ENCODE measurements at places on chromosomes 12 and 14.

GRCh38 chr12:80161612-80162011, 62.3 kb downstream of the OTOGL start:
- DNase-seq = no peak

DNA sequence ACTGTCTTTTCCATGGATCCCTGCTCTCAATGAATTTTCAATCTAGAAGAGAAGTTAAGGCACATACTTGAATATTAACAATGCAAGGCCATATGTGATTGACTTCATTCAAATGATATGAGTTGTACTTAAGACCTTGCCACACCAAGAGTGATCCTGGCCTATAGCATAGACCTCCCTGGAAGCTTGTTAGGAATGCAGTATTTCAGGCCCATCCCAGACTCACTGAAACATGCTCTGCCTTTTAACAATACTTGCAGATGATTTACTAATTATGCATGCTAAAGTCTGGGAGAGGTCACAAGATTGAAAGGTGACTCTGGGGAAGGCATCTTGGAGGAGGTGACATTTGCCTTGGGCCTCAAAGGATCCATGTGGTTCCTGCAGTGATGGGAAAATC, 43.2 kb downstream of the RFX4 start:
- DNase-seq = no peak

- DNase-seq = no peak
These were observed 6.0 kb downstream of the FOXG1 start for GRCh38 chr14:28772613-28773012.

- DNase-seq = no peak
These were observed 110.0 kb downstream of the FOXG1 start for GRCh38 chr14:28876572-28876945.

DNA sequence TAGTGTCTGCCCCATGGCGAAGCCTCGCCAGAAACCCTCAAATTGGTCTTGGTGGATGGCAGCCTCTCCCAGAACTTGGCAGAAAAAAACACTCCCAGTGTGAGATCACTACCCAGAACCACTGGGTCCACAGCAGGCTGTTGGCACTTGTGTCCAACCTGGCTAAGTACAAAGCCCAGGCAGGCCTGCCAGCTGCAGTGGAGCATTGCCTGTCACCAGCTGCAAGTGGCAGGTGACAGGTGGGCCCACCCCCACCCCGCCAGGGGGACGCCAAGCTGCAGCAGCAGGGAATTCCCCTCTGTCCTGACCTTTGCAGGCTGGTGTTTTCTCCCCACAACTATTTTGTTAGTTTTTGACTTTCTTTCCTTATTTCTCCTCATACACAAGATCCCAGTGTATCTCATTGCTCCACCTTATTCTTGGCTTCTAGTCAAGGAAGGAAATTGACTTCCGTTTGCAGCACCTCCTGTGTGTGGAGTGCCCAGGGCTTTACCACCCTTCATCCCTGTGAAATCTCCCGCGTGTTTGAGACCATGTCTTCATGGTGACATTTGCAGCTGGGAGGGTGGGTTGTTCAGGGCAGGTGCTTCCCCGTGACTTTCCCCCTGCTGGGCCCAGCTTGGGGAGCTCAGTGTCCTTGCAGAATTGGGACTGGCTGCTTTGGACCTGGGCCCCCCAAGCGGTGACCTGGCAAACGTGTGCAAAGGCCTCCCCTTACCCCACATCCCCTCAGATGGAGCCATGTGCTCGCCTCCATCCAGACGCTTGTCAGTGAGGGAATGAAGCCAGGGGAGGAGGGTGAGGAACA, 73.8 kb upstream of the RIN3 start:
- DNase-seq = no peak

DNA sequence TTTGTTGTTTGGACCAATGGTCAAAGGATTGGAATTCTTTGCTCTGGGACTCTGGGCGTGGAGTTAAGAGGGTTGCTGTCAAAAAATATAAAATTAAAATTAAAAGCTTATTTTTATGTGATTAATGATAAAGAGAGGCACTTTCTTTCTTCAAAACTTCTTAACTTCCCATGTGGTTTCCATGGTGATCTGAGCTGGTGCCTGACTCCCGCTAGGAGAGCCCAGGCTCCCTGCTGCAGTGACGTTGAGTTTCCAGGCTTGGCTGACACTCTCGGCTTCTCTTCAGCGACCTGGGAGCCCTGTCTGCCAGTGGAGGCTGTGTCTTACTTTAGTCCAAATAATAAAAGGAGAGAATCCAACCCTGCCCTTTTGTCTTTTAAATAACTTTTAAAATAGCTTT, 84.4 kb downstream of the GALC start:
- DNase-seq = no peak

- no peak for DNase-seq
These were observed 89.5 kb upstream of the MANSC4 start for GRCh38 chr12:27869567-27869966.

- DNase-seq = no peak
These were observed 630.2 kb upstream of the NOVA1 start for GRCh38 chr14:27228053-27228452.

DNA sequence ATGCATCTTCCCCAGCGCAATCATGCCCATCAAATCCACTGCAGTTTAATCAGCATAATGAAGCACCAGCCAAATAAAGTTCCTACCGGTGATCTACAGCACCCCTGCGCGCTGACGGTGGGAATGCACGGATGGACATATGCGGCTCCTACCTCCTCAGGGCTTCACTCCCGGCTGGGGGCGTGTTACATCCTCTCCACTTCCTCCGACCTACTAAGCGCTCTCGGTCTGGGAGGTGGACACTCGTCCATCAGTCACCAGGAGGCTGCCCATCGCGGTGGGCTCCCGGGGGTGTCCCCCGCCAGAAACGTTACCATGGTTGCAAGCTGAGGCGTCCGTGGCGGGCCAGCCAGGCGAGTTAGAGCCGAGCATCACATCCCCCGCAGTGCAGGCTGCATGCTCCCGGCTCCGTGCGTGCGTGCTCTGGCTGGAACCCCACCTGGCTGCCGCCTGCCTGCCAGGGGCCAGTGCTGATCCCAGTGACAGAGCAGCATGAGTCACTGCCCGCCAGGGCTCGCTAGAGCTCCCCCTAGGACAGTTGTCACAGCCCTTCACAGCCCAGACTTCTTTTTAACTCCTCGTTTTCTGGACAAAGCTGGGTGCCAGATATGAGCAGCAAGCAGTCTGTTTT, 73.0 kb downstream of the CIT start:
- DNase-seq = no peak

- DNase-seq = no peak
These were observed 121.1 kb downstream of the ANO6 start for GRCh38 chr12:45336762-45337596.

DNA sequence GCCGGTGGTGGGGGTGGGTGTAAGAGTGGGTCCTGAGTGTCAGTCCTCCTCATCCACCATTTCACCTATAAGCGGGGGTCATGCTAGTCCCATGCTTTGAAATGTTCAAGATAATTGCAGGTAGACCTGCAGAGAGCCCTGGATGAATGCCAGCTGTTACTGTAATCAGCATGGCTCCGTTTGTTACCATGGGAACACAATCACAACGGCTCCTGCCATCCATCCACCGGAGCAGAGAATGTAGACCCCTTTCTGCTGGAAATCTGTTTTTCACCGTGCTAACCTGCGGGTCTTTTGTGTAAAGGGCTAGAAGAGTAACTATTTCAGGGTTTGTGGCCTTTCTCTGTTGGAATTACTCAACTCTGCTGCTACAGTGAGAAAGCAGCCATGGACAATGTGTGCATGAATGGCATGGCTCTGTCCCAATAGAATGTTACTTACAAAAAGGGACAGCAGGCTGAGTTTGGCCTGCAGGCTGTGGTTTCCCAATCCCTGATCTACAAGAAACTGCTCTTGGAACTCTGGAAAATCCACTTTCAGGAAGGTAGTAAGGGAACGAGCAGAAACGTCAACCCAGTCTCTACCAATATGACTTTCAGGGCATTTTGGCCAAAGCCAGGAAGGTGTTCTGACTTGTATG, 36.1 kb downstream of the KCTD10 start:
- DNase-seq = no peak

Data from effector CD4-positive, alpha-beta T cell (primary cell).